ENCODE measurements at places on chromosomes 12 and 14.

GRCh38 chr12:48816143-48816854 lies 2.0 kb upstream of the CACNB3 start:
- no peak for DNase-seq

DNA sequence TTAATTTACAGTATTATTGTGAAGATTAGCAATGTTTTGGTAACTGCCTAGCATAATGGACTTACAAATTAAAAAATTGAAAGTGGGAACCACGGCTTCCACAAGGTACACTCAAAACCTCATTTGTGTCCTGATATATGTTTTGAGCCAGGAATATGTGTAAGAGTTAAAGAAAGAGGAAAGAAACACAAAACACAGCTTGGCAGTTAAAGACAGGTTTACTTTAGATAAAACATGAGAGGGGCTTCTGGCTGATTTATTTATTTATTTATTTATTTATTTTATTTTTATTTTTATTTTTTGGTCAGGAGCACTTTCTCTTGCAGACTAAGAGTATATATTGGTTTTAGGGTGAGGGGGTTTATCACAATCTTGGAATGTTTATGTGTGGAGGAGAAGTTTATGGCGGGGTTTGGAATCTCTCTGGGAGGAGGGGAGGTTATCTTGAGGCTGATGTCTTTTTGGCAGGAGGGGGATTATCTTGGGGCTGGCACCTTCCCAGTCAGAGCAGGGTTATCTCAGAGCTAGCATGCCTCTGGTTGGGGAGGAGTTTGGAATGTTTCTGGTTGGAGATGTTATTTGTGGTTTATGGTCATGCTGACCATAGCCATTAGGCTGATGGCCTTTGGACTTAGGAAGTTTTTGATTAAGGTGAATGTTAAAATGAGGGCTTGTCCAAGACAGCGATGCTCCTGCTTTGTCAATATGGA lies 436.7 kb downstream of the DAD1 start:
- no peak for DNase-seq

GRCh38 chr14:61460718-61461611 lies 139.6 kb downstream of the PRKCH start:
- no peak for DNase-seq

GRCh38 chr12:46533723-46534122 lies 161.2 kb upstream of the SLC38A2 start:
- no peak for DNase-seq

GRCh38 chr12:87231818-87232217 lies 797.4 kb downstream of the C12orf50 start:
- no peak for DNase-seq

Data from AG10803 (cell line).